Thoracic aorta (tissue), 2 donors: ENCODE measurements at places on chromosomes 3 and 15. TPM values are rescaled to one million over a fixed set of nuclear protein-coding genes. Genes with fewer than 3 reads are reported as not detected.
A peak's percentile ranks its signal among the peaks of the same experiment; 100 is the strongest.

DNA sequence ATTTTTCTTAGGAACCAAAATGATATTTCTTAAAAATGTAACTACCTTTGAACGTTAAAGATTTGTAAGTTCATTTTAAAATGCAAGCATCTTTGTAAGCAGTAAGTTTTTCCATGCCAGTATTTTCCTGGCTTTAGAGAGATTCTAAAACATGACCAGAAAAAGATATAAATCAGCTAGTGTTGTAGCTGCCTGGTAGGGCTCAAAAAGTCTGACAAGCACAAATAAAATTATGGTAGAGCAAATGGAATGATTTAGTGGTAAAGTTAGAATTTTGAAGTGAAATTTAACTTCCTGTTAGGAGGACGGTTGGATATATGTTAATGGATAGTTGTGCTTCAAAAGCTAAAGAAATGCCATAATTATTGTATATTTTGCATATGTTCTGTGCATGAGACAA lies 29.7 kb downstream of the GABRR3 start:
- no peak for DNase-seq

GRCh38 chr3:130932979-130933378 lies 39.1 kb downstream of the ATP2C1 start:
- no peak for DNase-seq

- DNase-seq = no peak
Measured at GRCh38 chr15:40828447-40829036, at the start of gene PPP1R14D. TSS of gene PPP1R14D (minus strand) at chr15:40828708. CDS start at chr15:40828641, 67 bp downstream.

OSBPL10 gene
- total RNA-seq = 153 TPM

DNA sequence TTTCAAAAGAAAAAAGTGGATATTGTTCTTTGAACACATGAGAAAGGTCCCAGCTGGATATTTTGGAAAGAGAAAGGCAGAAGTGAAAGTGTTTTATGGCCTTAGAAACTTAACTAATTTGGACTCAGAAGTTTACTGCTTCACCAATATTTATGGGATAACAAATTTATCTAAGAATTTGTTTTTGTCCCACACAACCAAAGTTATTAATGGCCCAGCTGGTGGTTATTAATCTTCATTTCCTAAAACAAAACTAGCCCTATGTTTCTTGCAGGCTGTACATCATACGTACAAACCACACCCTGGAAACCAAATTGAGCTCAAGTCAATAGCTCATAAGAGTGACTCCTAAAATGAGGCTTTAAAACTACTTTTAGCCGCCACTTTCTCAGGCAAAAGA lies 372.9 kb upstream of the LMCD1 start:
- no peak for DNase-seq

SLITRK3 gene
- not detected for total RNA-seq

TIGIT gene
- 0.14 TPM for total RNA-seq

SLC27A2 gene
- 2.2 TPM for total RNA-seq

GRCh38 chr3:116118475-116119169 lies 326.7 kb downstream of the LSAMP start:
- no peak for DNase-seq

GRCh38 chr15:87564681-87565080 lies 691.9 kb downstream of the NTRK3 start:
- DNase-seq = no peak

DNA sequence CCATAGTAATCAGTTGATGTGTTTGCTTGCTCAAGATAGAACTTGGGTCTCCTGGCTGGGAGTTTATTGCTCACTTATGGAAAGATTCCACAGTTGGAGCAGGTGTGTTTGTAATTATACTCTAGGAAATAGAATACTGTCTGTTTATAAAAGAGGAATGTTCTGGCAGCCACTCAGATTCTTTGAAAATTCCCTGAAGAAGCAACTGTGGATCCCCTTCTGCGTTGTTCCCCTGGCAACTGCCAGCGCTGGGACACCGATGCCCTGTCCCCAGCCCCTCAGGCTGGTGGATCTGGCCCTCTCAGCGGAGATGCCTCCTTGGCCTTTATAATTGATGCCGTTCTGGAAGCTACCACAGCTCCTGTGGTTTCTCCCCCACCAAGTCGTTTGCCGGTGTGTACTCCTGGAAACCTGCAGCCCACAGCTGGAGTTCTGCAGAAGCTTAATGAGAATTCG lies 225.9 kb downstream of the ITPR1 start:
- no peak for DNase-seq

GRCh38 chr15:70856884-70857561 lies 3.1 kb upstream of the LARP6 start:
- DNase-seq = peak; percentile 58

CEP19 gene
- total RNA-seq = 0.42 TPM

P2RY13 gene
- 3.0 TPM for total RNA-seq

DNA sequence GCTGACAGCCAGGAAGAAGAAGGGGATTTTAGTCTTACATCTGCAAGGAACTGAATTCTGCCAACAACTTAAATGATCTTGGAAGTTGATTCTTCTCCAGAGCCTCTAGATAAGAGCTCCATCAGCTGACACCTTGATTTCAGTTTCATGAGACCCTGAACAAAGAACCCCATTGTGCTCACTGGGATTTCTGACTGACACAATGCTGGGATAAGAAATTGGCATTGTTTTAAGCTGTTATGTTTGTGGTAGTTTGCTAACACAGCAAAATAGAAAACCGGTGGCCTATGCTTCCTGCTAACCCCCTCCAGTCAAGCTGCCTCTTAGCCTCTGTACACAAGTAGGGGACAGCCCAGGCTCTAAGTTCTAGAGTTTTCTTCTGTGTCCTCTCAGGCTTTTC lies 36.2 kb downstream of the MASP1 start:
- DNase-seq = no peak

DNA sequence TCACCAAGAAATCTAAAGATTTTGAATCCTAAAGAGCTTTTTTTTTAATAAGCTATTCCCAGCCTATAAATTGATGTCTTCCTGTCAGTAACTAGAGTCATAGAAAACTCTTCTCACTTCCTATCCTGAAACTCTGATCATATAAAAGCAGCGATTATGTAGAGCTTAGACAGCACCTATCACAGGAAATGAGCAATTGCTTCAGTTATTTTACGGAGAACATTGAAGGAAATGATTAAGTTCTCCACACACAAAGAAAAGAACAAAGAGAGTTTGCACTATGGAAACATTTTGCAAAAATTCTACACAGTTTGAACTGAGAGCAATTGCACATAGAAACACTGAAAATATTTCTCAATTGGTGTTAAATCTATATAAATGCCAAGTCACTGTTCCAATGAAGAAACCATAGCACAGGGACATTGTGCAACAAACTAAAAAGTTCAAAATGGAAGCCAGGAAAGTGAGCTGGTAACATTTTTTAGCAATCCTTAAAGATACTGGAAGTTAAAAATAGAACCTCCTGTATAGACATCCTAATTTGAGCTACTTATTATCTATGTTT lies 291.5 kb upstream of the ARHGEF26 start:
- no peak for DNase-seq

ZNF860 gene
- 0.81 TPM for total RNA-seq

RBPMS2 gene
- total RNA-seq = 4.4 TPM

DNA sequence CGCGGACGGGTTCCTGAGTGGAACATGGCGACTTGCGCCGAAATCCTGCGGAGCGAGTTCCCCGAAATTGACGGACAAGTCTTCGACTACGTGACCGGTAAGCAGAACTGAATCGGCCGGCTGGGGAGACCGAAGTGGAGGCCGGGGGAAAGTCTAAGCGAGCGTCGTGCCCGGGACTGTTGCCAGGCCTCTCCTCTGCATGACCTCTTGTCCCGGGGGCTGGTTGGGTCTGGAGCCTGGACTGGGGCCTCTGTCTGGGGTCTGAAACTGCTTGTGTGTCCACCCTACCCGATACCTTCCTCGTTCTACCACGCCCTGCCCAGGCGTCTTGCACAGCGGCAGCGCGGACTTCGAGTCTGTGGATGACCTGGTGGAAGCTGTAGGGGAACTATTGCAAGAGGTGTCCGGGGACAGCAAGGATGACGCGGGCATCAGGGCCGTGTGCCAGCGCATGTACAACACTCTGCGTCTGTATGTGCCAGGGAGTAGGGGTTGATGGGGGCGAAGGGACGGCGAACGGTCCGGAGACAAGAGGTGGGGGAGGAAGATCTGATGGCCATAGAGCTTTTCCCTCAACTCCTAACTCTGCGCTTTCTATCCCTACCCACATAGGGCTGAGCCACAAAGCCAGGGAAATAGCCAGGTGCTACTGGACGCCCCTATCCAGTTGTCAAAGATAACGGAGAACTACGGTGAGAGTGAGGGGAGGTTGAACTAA lies at the start of gene ABCF3:
Gene ABCF3, plus strand, starts transcription at position 16 of the 718 bp plus-strand sequence. Its CDS starts 9 bp downstream, at position 25.
- DNase-seq = no peak

- no peak for DNase-seq
Measured at GRCh38 chr3:39750712-39751111, 58.7 kb upstream of the MYRIP start.

- no peak for DNase-seq
Measured at GRCh38 chr3:106428565-106428994, 559.8 kb upstream of the CBLB start.

DNA sequence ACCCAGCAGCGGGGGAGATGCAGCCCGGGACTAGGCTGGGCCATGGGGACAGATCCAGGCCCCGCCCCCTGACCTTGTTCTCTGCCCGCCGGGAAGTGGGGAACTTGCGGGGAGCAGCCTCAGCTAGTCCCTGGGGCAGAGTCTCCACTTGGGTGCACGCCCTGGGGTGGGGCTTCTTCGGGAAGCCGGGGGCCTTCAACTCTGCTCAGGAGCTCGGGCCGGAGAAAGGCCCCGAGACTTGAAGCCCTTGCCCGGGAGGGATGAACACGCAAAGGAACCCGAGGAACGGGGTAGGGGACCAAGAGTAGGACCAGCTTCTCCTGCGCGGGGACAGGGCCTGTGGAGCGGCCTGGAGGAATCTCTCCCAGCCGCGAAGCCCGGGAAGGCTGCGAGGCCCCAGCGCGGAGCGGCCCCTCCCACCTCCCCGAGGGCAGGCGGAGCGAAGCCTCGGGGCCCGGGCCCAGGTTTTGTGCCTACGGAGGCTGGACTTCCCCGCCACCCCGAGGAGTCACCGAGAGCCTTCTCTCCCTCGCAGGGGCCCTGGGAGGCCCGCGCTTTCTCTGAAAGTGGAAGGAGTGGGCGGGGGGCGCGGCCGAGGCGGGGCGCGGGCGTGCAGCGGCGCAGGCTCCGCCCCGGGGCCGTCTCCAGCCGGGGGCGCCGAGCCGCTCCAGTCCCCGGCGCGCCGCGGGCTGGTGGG lies at the start of gene ITPKA:
Gene ITPKA, plus strand, starts transcription at position 670 of the 697 bp plus-strand sequence. CDS start 54 bp downstream, outside the sequence.
- DNase-seq = peak; percentile 21

- no peak for DNase-seq
Measured at GRCh38 chr3:108527817-108528216, 17.4 kb upstream of the MYH15 start.

GRCh38 chr3:126858401-126858800 lies 124.5 kb upstream of the PLXNA1 start:
- no peak for DNase-seq

DISP2 gene
- total RNA-seq = 0.21 TPM

GRCh38 chr15:64854526-64854925 lies 12.8 kb downstream of the PLEKHO2 start:
- no peak for DNase-seq

- DNase-seq = no peak
Measured at GRCh38 chr3:105923140-105923539, 54.3 kb upstream of the CBLB start.

DNA sequence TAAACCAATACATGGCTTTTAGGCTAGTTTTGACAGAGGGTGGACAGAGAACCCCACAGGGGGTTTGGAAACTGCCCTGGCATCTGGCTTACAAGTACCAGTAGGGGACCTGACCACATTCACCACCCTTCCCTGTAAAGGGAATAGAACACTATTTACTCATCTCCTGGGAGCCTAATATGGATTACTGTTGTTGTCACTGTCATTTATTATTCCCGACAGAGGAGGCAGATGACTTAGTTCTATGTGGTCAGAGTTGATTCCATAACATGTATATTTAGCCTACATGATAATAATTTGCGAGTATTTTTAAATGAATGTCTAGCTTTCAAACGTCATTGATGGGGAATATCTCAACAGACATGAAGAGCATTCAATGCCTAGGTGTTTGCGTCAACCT lies 15.9 kb downstream of the ZBTB38 start:
- no peak for DNase-seq

GRCh38 chr3:189836795-189837194 lies 205.6 kb downstream of the TP63 start:
- no peak for DNase-seq

DNA sequence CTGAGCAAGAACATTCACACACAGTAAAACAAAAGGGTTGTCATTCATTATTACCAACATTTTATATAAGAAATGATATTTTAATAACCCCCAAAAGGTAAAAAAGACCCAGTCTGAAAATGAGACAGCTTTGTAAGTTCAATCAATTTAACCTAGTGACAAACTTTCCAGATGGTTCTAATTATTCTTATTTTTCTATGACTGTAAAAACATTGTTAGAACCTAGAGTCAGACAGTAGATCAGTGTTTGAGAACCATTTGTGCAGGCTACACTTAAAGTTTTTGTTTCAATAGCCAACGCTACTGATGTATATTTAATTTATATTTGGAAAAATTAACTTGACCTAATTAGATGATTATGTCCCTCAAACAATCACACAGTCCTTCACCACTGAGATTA lies 708.4 kb upstream of the CBLB start:
- DNase-seq = no peak

DNA sequence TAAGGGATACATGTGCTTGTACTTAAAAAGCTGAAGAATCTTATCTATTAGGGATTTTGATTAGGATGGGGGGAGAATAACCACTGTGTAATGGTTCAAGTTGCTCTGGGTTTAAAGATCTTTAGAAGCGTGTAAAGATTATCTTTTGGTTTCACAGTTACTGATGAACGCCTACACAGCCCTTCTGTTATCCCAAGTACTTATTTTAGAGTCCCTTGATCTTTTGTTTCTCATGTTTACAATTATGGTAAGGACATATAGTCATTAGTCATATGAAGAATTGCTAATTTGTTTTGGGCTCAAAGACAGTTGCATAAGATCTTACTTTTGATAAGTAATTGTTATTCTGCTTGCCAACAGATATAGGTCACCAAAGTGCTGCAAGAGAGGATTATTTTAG lies 160.1 kb downstream of the PLCL2 start:
- DNase-seq = no peak
